Stimulated activated CD4-positive, alpha-beta T cell treated with anti-CD3 and anti-CD28 coated beads, Interleukin-12 subunit alpha, Interleukin-12 subunit beta, amount 100 ng/mL, for 48 hours (primary cell): ENCODE measurements at places on chromosomes 16 and 17.

- DNase-seq, result no peak
Observed at GRCh38 chr17:2854143-2855055, 58.2 kb downstream of the RAP1GAP2 start.

- DNase-seq, result no peak
Observed at GRCh38 chr16:88995746-88996535, 18.9 kb upstream of the CBFA2T3 start.

DNA sequence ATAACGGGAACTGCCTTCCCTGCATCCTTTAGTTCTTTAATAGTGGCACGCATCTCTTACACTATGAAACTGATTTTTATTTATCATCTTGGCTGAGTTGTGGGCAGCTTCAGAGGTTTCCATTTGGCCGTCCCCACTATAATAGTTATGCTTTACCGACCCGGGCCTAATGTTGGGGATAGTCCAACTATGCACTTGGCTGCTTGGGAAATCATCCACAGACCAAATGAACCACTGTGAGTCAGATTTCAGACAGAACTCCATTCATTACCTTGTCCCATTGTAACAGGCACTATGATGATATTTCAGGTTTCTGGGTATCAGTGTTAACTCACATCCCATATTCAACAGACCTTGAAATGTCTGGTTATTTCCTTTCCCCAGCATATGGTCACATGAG lies 6.1 kb upstream of the SLFN5 start:
- no peak for DNase-seq

DNA sequence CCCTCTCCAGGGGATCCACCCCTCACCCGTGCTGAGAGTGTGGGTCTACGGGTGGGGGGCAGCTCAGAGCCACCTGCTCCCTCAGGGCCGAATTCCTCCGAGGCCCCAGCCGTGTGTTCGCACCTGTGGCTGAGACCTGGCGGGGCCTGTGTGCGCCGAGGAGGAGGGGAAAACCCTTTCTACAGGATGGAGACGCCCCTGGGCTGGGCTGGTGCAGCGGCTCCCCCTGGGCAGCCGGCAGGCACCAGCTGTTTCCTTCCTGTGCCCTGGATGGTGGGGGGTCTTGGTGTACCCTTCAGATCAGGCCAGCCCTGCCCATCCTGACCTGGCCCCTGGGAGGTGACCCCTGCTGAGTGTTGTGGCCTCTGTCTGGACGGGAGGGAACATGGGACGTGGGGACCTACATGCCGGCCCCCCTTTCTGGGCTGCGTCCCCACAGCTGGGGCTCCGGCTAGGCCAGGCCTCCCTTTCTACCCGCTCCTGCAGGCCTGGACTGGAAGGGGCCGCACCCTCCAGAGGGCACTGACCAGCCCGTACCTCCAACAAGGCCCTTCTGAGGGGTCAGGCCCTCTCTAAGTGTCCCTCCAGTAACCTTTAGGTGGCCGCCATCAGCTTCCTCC lies 28.3 kb upstream of the PABPN1L start:
- DNase-seq, result no peak

DNA sequence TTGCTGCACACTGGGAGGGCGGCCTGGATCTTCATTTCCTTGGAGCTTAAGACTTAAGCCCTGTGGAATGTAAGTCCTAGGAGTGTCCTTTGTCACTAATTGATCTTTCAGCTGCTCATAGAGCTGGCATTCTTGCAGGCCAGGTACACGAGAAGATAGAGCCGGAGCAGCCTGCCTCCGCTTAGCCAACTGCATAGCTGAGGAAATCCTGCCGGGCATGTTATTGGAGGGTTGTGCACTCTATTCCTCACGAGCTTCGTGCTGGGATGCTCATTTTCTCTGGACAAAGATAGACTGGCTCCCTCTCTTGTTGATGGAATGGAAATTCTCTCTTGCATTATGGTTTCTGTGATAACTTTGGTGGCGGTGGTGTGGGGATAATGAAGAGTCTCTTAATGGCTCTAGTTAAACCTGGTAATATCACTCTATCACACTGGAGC lies 76.9 kb downstream of the RPA1 start:
- no peak for DNase-seq

GRCh38 chr17:2393174-2393953 lies 7.5 kb downstream of the MNT start:
- peak; percentile 89 for DNase-seq

DNA sequence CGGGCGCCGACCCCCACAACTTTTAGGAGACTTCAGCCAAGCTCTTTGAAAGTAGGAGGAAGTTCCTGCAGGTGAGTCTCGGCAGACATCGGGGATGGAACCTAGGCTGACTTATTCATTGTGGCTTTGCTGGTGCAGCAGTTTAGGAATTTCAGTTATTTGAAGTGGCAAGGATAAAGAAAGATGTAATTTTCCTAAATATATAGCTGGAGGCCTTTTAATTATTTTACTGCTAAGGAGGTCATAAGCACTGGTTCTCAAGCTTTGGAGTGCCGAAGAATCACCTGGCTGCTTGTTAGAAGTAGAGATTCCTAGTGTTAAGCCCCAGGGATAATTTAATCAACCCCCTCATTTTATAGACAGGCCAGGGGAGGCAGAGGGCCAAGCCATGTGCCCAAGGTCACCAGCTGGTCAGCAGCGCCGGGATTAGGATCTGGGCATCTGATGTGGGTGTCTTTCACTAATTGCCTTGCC lies 28.9 kb upstream of the BCAR1 start:
- no peak for DNase-seq

- no peak for DNase-seq
Observed at GRCh38 chr17:21295036-21295952, 10.8 kb downstream of the MAP2K3 start.

- no peak for DNase-seq
Observed at GRCh38 chr16:65098916-65099315, 22.9 kb downstream of the CDH11 start.

GRCh38 chr17:35460354-35460851 lies 11.8 kb upstream of the SLFN13 start:
- DNase-seq, result peak; percentile 5

GRCh38 chr16:74761665-74762064 lies 13.0 kb downstream of the FA2H start:
- DNase-seq, result no peak

- DNase-seq, result no peak
Observed at GRCh38 chr16:73771196-73772064, 525.2 kb upstream of the PSMD7 start.

DNA sequence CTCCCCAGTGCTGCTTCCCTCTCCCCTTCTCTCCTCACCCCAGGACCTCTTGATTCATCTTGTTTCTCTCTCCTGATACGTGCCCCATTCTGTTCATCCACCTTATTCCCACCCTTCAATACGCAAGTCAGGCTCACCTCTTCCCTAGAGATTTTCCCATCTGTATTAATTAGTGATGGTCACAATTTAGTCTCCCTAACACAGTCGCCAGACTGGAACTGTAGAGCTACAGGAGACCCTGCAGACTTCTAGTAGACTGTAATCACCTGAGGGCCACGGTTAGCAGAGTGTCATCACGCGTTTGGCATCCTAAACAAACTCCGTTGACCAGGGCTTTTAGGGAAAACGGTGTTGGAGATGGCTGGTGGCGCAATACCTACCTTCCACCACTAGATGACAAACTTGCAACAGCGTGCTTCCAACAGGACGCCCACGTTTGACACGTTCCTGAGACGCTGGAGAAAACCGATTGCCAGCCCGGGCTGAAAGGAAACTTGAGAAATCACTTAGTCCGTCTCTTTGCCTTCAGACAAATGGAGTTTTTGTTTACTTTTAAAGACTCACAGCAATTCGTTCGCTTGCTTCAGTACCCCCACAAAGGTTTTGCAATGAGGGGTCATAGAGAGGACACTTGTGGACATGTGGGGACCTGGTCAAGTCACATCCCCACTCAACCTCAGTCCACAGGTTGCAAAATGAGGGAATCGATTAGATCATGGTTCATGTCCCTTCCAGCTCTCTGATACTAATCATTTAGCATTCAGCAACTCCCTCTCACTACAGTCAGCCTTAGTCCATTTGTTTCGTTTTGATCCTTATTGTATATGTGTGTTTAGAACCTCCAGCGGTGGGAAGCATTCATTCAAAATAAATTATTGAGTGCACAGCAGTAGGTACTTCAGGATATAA lies 20.6 kb downstream of the MYL4 start:
- DNase-seq, result peak; percentile 61

DNA sequence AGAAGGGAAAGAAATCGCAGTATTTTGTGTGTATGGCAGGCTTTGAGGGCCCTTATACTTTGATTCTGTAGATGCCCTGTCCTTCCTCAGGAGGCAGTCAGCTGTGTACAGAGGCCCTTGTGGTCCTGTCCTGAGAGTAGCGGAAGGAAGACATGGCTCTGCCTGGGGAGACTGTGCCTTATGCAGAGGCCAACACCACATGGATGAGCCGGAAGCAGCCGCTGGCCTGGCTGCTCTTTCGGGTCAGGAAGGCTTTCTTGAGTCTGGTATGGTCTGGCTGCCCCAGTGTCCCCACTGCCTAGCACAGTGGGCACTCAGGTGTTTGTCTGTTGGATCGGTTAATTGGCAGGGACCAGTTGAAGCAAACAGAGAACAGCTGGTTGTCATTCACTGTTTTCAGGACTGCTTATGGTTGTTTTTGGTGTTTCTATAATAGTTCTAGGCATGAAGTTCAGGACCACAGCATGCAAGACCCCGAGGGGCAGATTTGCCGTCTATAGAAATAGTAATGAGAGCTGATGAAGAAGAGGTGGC lies 12.4 kb downstream of the USP10 start:
- no peak for DNase-seq

- DNase-seq, result no peak
Observed at GRCh38 chr16:31274831-31275816, 15.3 kb downstream of the ITGAM start.

- no peak for DNase-seq
Observed at GRCh38 chr17:61253362-61253761, 146.3 kb upstream of the TBX2 start.

- no peak for DNase-seq
Observed at GRCh38 chr17:46035112-46035818, 36.2 kb downstream of the STH start.

- no peak for DNase-seq
Observed at GRCh38 chr16:87240211-87241136, 76.7 kb downstream of the C16orf95 start.

DNA sequence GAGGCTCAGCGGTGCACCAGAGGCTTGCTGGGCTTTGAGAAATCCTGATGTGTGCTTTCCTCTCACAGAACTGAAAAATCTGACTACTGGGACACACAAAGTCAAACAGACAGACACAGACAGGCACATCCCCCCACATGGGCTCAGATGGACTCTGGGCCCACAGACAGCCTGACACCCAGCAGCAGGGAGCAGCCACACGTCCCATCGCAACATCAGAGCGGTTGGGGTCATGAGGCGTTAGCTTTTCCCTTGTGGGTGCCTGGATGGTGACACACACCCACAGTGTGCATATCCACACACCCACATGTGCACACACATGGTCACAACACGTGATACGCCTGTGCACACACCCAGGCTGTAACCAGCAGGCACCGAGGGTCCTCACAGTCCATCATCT lies 6.3 kb downstream of the SPNS3 start:
- no peak for DNase-seq

- DNase-seq, result no peak
Observed at GRCh38 chr17:69879576-69879975, 195.4 kb upstream of the KCNJ16 start.

GRCh38 chr16:89801800-89802199 lies 14.6 kb downstream of the FANCA start:
- no peak for DNase-seq

- no peak for DNase-seq
Observed at GRCh38 chr16:17295948-17296347, 174.8 kb downstream of the XYLT1 start.

GRCh38 chr17:44736551-44737240 lies 22.1 kb upstream of the ADAM11 start:
- DNase-seq, result no peak

DNA sequence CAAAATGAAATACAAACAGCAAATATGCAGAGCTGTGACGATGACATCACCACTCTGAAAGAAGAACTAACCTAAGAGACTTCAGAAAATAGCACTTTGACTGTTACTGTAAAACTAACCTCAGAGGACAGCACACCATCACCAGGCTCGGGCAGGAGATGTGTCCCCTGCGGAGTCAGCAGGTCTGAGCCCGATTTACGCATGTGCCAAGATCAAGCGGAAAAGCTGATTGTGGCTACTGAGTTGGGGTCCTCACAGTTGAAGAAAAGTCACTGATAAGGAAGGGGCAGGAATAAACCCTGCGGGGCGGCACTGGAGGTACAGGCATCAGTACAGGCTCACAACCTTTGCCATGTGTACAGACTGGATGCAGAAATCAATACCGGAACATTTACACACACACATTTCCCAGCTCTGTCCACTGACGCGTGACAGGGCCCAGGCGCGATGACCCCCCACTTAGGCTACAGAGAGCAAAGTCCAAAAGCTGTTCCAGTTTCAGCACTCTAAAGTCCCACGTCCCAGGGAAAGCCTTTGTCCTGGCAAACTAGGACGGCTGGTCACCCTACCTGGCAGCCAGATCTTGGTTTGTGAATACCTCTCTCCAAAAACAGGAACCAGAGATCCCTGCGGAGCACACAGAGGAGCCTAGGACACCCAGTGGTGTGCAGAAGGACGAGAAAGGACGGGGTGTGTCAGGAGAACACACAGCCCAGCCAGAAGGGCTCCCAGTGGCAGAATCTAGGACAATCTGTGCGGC lies 21.5 kb downstream of the TRAP1 start:
- DNase-seq, result no peak

- no peak for DNase-seq
Observed at GRCh38 chr17:14211801-14212200, 24.9 kb downstream of the CDRT15 start.

DNA sequence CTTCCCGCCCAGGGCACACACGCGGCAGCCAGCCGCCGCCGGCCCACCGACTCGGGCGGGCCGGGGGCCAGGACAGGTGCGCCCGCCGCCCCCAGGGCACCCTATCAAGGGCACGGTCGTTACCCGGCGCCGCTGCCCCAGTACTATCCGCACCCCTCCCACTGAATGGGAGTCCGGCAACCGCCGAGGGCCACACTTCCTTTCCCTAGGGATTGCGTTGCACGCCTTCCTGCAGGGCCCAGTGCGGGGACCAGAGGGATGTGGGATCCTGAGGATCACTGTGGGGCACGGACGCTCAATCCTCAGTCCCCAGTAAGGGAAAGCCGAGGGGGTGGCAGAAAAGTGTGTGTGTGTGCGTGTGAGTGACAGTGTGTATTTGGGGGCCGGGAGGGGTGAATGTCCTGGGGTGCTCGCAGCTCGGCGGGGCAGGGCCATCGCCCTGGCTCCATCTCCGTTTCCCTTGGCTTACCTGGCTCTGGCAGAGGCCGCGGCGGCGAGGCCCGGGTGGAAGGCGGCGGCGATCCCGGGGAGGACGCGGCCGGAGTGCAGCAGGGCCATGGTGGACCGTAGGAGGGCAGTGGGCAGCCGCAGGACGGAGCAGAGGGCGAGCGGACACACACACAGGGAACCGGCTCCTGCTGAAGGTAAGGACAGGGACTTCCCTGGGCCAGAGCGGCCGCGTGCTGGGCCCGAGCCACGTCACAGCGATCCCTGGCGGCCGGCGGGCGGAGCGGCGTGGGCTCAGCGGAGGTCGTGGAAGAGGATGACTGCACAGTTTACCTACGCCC lies at the start of gene GOT2:
Gene GOT2, minus strand, starts transcription at position 646 of the 788 bp plus-strand sequence. Its CDS starts 88 bp downstream, at position 558.
- DNase-seq, result peak; percentile 77

- no peak for DNase-seq
Observed at GRCh38 chr17:48307814-48308411, 122.1 kb downstream of the SKAP1 start.

GRCh38 chr16:86158688-86159360 lies 259.9 kb downstream of the IRF8 start:
- DNase-seq, result no peak
